ENCODE measurements at places on chromosomes 1 and 21.

DNA sequence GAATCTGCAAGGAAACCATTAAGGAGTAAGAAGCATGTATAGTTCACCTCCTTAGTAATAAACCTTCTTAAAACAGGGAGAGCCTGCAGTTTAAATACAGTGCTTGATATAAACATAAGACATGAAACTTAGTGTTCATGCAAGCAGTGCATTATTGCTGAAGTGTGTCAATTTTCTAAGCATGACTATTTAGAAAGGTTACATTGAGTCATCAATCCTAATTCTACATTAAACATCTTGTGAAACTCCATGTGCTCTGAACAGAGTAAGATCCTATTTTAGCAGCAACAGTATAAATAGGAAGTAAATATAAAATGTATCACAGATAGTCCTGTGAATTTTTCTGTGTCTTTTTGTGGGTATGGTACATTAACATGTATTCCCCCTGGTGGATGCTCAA, 135.5 kb downstream of the ESRRG start:
- DNase-seq, result no peak

DNA sequence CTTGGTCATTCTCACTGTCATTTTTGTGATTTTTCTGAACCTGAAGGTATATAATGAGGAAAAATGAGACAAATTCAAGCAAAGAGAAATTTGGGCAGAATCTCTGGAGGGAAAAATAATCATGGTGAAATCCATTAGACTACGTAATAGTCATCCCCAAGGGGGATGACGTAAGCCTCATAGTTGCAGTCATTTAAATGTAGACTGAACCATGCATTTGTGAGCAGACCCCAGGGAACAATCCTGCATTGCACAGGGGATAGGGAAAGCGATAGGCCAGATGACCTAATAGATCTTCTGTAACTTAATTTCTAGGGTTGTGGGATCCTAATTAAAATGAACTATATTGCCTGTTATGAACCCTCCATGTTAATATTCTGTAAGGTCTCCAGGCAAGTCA, 167.4 kb upstream of the C1orf21 start:
- no peak for DNase-seq

GRCh38 chr1:43048601-43049011, 89.9 kb upstream of the SLC2A1 start:
- no peak for DNase-seq

- no peak for DNase-seq
These were observed 17.6 kb downstream of the ATP8B2 start for GRCh38 chr1:154342836-154343472.
